ENCODE measurements at places on chromosomes 2 and 18. TPM values are rescaled to one million over a fixed set of nuclear protein-coding genes. Genes with fewer than 3 reads are reported as not detected.

NTSR2 gene
- not detected for polyA plus RNA-seq

UPP2 gene
- polyA plus RNA-seq, result not detected

ATL2 gene
- polyA plus RNA-seq, result 13.2 TPM

RALBP1 gene
- polyA plus RNA-seq, result 33.9 TPM

KYNU gene
- polyA plus RNA-seq, result 0.85 TPM

SH3YL1 gene
- 41.3 TPM for polyA plus RNA-seq

CFC1 gene
- not detected for polyA plus RNA-seq

FOXI3 gene
- not detected for polyA plus RNA-seq

NRBP1 gene
- polyA plus RNA-seq, result 125 TPM

SIX3 gene
- polyA plus RNA-seq, result not detected

STPG4 gene
- polyA plus RNA-seq, result not detected

TMEM169 gene
- polyA plus RNA-seq, result 2.4 TPM

SLC8A1 gene
- not detected for polyA plus RNA-seq

MCEE gene
- 24.7 TPM for polyA plus RNA-seq

SRD5A2 gene
- not detected for polyA plus RNA-seq

DES gene
- polyA plus RNA-seq, result not detected

HRH4 gene
- polyA plus RNA-seq, result 1.1 TPM

NYAP2 gene
- not detected for polyA plus RNA-seq

PPP1R1C gene
- polyA plus RNA-seq, result not detected

XDH gene
- polyA plus RNA-seq, result not detected

CTAGE1 gene
- not detected for polyA plus RNA-seq

NFU1 gene
- polyA plus RNA-seq, result 96.1 TPM

CERKL gene
- polyA plus RNA-seq, result 31.2 TPM

ARHGAP25 gene
- polyA plus RNA-seq, result 37.1 TPM

ARHGAP28 gene
- not detected for polyA plus RNA-seq

MBD5 gene
- polyA plus RNA-seq, result 3.1 TPM

TRIM43 gene
- polyA plus RNA-seq, result not detected

ASXL3 gene
- polyA plus RNA-seq, result not detected

GPR55 gene
- 2.4 TPM for polyA plus RNA-seq

ANO7 gene
- polyA plus RNA-seq, result not detected

POTEC gene
- polyA plus RNA-seq, result not detected

NOSTRIN gene
- not detected for polyA plus RNA-seq

XRCC5 gene
- polyA plus RNA-seq, result 348 TPM

PJVK gene
- 0.32 TPM for polyA plus RNA-seq

SCN3A gene
- not detected for polyA plus RNA-seq

CD8B gene
- polyA plus RNA-seq, result 0.45 TPM

L3MBTL4 gene
- polyA plus RNA-seq, result not detected

ZNF638 gene
- polyA plus RNA-seq, result 19.8 TPM

DCTN1 gene
- polyA plus RNA-seq, result 24.4 TPM

CWC22 gene
- polyA plus RNA-seq, result 27.5 TPM

NR4A2 gene
- 9.4 TPM for polyA plus RNA-seq

OXER1 gene
- polyA plus RNA-seq, result not detected

CENPA gene
- not detected for polyA plus RNA-seq

ACVR1C gene
- 2.4 TPM for polyA plus RNA-seq

CYTIP gene
- 176 TPM for polyA plus RNA-seq

NEU2 gene
- not detected for polyA plus RNA-seq

AGAP1 gene
- polyA plus RNA-seq, result 0.24 TPM

TMEM178A gene
- polyA plus RNA-seq, result not detected

DOK6 gene
- polyA plus RNA-seq, result 0.15 TPM

NT5C1B gene
- 0.47 TPM for polyA plus RNA-seq

FAM237A gene
- not detected for polyA plus RNA-seq

FAM124B gene
- 1.2 TPM for polyA plus RNA-seq

BCL11A gene
- not detected for polyA plus RNA-seq

FAM228A gene
- polyA plus RNA-seq, result 0.28 TPM

CABYR gene
- 0.36 TPM for polyA plus RNA-seq

C2orf72 gene
- not detected for polyA plus RNA-seq

CHRNG gene
- not detected for polyA plus RNA-seq

All from CD4-positive, alpha-beta memory T cell (primary cell).